ENCODE measurements at places on chromosomes 16 and 17.

DNA sequence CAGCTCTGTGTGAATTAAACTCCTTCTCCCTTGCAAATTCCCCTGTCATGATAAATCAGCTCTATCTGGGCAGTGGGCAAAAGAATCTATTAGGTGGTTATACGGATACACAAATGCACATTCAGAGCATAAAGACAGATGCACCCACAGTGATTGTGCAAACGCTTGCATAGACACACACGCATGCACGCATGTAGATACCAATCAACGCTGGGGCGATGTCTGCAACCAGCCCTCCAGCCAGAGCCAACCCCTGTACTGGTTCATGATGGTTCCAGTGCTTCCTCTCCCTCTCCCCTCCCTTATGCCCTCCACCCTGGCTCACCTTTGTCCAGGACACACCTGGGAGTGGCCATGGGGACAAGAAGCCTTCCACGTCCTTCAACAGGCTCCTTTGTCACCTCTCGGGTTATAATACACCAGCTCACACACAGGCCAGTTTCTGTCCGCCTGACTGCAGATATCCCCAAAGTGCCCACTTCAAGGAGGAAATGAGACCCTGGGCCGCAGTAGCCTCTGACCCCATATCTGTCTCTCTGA lies 33.1 kb upstream of the SNN start:
- no peak for DNase-seq

GRCh38 chr16:57624044-57624688 lies 4.3 kb upstream of the ADGRG1 start:
- no peak for DNase-seq

DNA sequence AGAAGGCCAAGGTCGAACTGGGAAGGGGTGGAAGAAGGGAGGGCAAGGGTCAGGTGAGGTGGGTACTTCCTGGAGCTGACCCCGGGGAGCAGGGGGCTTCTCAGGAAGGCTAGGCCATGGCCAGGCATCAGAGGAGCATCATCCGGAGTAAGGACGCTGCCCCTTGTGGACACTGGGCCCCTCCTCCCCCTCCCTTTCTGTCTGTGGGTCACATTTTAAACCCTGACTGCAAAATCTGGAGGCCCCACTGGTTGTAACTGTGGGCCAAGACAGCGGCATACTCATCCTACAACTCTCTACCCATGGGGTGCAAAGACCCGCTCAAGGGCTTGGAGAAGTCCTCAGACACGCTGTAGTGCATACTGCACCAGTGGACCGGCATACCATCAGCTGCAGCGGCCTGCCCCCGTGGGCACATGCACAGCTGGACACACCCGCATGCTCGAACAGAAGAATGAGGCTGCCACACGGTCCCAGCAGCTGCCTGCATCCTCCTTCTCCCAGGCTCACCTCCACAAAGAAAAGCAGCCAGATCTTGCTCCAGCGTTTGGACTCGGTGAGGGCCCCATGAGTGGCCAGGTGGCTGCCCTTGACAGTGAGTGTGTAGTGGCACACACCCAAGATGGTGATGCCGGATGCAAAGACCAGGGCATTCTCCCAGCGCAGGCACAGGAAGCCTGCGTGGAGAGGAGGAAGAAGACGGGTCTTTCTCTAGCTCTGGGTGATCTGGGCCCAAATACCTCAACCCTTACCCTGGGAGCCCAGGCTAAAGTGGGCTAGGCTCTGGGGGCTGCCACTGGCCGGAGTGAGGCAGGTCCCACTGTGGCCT lies 1.2 kb downstream of the FADS6 start:
- no peak for DNase-seq

- no peak for DNase-seq
These were observed 533.2 kb upstream of the CDH5 start for GRCh38 chr16:65833171-65833871.

DNA sequence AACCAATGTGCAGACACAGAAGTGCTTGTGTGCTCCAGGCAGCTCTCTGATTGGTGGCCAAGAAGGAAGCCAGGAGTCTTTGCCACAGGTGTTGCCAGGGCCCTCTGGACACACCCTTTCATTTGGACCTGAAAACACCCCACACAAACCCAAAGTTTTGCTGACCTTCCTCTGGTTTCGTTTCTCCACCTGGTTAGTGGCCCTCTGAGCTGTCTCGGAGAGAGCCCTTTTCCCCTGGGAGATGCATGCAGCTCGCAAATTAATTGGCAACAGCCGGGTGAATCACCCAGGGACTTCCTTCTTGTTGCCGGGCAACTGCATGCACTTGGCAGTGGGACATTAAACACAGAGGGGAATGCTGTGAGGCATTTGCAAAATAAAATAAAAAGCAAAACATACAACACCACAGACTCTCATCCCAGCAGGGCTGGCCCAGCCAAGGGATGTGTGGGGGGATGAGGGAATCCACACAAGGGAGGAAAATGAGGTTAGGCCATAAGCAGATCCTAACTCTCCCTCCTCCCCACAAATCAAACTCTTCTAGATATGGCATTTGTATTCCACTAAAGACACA lies 286.6 kb downstream of the SOX9 start:
- no peak for DNase-seq

GRCh38 chr16:21937336-21937829 lies 15.8 kb upstream of the UQCRC2 start:
- no peak for DNase-seq

GRCh38 chr17:46115699-46116098 lies 77.5 kb downstream of the KANSL1 start:
- no peak for DNase-seq

GRCh38 chr17:67523101-67523500 lies 146.0 kb downstream of the PITPNC1 start:
- DNase-seq = no peak

DNA sequence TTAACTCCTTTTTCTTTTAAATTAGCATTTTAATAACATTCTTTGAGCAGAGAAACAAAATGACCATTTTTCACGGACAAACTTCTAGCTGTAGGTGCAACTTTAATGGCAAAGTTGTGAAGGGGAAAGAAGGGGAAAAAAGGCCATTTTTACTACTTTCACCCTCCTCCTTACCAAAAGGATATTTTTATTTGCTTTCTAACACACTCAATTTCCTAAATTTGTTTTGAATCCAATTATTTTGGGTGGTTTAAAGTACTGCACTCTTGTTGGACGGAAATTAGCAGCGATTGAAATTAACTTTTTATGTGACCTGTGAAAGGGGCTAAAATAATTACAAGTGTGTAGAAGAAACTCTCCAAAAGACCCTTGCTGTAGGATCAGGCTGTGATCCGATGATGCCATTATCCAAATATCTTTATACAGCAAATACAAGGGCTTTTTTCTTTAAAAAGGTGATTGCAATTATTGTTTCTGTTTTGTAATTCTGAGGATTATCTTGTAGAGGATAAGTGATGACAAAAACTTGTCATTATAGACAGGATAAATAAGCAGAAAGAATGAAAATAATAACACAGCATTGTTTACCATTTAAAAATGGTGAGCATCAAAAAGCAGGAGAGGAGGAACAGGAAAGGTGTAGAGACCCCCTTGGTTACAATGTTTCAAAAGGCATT lies 42.4 kb downstream of the SNX11 start:
- DNase-seq = no peak

DNA sequence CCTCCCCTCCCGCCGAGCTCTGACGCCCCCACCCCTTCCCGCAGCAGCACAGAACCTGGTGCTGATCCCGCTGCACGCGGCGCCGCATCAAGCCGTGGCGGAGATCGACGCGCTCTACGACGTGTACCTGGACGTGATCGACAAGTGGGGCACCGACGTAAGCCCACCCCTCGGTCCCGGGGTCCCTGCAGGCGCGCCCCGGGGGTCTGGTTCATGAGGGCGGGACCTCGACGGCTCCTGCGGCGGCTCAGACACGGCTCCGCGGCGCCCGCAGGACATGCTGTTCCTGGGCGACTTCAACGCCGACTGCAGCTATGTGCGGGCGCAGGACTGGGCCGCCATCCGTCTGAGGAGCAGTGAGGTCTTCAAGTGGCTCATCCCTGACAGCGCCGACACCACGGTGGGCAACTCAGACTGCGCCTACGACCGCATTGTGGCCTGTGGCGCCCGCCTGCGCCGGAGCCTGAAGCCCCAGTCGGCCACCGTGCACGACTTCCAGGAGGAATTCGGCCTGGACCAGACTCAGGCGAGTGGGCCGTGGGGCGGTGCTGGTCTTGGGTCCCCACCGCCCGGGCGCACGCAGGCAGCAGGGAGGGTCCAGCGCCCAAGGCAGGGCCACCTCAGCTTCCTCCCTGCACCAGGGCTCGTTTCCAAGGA lies 1.4 kb downstream of the DNASE1L2 start:
- no peak for DNase-seq

- no peak for DNase-seq
These were observed 110.8 kb upstream of the SMURF2 start for GRCh38 chr17:64772845-64773299.

DNA sequence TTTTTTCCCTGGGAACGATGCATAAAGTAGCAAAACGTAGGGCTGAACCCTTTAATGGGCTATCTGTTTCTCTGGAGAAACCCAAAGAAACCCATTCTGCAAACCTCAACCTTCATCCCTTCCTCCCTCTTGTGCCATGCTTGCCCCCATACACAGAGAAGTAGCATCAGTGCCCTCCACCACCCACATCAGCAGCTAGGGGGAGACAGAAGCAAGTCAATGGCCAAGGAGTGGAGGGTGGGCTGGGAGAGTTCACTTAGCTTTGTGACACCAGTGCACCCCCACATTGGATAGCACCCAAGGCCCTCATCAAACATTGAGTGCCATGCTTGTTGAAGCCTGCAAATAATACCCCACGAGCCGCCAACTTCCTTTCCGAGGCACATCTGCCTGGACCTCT lies 282.4 kb downstream of the ABCC12 start:
- DNase-seq = no peak

DNA sequence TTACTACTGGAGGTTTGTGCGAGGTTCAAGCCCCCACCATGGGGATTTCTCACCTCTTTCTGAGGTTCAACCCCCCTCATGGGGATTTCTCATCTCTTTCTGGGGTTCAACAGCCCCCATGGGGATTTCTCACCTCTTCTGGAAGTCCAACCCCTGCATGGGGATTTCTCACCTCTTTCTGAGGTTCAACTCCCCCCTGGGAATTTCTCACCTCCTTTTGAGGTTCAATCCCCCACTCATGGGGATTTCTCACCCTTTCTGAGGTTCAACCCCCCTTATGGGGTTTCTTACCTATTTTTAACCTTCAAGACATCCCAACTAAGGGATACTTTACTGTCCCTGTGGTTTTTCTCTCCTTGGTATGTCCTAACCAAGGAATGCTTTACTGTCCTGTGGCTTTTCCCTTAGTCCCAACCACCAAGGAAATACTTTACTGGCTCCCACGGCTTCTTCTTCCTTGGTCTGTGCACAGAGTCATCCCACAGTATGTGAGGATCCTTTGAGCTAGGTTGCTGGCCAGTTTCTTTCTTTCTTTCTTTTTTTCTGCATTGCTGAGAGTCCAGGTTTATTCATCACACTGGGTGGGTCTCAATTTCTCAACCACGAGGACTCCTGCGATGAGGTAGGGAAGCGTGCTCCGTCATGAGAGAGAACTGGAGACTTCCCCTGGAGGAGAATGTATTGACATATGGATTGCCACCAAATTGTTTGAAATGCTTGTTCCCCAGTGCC lies 2140.2 kb downstream of the TP53TG3F start:
- no peak for DNase-seq

DNA sequence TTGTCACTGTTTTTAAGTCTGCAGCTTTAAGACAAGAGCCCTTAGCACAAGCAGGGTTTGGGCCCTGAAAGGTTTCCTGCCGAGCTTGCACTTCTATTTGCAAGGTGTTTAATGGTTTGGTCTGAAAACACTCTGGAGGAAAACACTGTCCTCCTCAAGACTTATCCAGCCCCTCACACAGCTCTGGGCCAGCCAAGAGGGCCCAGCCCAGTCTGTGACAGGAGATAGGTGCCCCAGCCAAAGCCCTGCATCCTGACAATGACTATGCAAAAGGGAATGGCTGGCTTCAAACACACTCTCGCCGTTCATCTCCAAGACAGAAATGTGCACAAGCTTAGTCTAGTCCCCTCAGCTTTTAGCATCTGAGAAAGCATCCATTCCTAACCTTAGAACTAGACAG lies 26.9 kb downstream of the MPG start:
- no peak for DNase-seq

- DNase-seq = no peak
These were observed 30.1 kb downstream of the ADAMTS18 start for GRCh38 chr16:77404775-77405174.

DNA sequence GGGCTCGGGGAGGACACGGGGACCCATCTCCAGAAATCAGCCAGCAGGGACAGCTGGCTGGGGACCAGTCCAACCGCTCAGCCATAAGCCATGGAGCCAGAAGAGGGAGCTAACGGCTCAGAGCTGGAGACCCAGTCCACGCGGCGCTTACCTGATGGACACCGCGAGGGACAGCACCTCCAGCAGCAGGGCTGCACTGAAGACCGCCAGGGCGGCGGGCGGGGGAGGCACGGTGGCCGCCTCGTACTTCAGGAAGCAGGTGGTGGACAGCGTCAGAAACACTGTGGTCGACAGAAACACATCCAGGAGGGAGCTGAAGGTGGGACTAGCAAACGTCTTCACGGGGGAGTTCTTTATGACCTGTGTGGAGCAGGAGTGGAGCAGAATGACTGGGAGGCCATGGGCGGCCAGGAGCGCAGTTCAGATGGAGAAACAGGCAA lies 102.6 kb upstream of the CREBBP start:
- DNase-seq = no peak

GRCh38 chr16:1610899-1611632 lies 806 bp downstream of the IFT140 start:
- DNase-seq = no peak

- DNase-seq = no peak
These were observed 15.4 kb upstream of the KIF2B start for GRCh38 chr17:53807286-53807685.

- peak; percentile 47 for DNase-seq
These were observed at the start of gene SLFN11 for GRCh38 chr17:35373534-35373983. Gene SLFN11 (minus strand): TSS chr17:35373621. CDS start chr17:35363807, 9,814 bp downstream.

DNA sequence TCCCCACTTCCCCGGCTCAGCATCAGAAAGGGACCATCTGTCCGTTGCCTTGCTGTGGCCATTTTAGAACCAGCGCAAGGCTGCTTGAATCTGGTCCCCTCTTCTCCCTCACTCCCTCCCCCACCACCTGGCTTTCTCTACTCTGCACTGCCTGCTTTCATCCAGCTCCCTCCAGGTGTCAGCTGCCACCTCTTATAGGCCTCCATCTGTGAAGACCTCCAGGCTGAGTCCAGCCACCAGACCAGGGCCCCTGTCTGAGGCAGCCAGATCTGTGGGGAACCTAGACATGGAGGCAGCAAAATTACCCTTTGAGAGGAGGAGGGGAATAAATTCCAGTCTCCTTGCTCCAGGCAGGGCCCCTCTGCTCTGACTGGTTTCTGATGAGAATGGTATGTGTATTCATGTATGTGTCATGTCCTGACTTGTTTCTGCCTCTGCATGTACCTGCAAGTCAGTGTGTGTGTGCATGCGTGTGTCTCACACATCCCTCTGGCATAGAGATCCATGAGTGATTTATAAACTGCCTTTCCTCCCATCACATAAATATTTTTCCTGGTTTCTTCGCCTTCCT lies 21.1 kb downstream of the MINK1 start:
- no peak for DNase-seq

Measured in stimulated activated CD8-positive, alpha-beta memory T cell treated with anti-CD3 and anti-CD28 coated beads, Interleukin-2, amount 100 ng/mL, for 1 hour (primary cell).